ENCODE measurements at places on chromosomes 3 and 15.

DNA sequence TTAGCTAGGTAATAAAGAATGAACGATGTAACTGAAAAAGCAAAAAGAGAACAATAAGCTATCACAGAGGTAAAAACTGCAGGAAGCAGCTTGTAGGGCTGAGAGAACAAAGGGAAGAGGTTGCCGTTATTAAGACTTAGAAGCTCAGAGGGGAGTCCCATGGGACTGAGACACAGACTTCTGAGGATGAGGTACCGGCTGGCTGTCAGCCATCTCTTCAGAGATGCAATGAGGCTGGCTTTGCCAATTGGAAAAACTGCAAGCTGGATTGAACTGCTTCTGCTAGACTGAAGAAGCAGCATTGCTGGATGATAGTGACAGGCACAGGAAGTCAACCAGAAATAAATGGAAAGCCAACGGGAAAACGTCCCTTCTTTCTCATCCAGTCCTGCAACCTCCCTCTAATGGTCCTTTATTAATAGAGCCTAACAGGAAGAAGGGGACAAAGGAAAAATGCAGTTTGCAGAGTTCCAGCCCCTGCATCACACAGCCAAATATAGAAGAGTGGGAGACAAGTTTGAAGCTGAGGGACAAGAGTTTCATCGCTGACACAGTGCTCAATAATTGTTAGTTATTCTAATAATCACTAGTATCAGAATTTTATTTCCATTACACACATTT lies 21.1 kb upstream of the KLHL6 start:
- no peak for DNase-seq

- no peak for DNase-seq
Measured at GRCh38 chr15:72146221-72146620, 28.0 kb downstream of the SENP8 start.

DNA sequence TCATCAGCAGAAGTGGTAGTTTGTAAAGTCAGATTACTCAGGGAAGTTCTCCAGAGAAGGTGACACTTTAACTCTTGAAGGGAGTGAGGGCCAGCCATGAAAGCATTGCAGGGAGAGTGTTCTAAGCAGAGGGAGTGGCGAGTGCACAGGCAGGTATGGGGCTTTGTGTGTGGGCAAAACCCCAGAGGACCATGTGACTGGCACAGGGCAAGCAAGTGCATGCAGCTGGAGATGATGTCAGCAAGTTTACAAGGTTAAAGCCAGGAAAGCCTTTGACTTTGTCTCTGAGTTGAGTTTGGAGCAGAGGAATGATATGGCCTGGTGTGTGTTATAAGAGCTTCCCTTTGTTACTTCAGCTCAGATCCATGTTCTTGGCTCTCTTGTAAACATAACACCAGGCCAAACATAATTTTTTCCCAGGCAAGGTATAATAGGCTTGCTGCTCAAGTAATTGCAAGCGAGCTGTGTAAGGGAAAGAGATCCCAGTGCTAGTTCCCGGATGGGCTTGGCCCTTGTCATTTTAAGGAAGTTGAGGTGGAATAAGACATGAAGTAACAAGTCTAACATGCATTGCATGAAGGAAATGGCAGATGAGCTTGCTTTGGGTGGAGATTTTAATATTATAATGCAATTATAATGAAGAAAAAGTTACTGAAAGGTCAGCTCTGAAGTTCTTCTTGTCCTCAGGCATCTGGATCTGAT lies 341.1 kb upstream of the LRRC3B start:
- no peak for DNase-seq

GRCh38 chr3:28947061-28947460 lies 333.8 kb upstream of the RBMS3 start:
- DNase-seq, result no peak

- no peak for DNase-seq
Measured at GRCh38 chr3:64728994-64729393, 41.2 kb upstream of the ADAMTS9 start.

GRCh38 chr3:51371943-51372557 lies 13.0 kb upstream of the MANF start:
- no peak for DNase-seq

- no peak for DNase-seq
Measured at GRCh38 chr3:69985266-69985665, 14.3 kb upstream of the SAMMSON start.

- no peak for DNase-seq
Measured at GRCh38 chr15:69998541-69999391, 99.0 kb downstream of the TLE3 start.

DNA sequence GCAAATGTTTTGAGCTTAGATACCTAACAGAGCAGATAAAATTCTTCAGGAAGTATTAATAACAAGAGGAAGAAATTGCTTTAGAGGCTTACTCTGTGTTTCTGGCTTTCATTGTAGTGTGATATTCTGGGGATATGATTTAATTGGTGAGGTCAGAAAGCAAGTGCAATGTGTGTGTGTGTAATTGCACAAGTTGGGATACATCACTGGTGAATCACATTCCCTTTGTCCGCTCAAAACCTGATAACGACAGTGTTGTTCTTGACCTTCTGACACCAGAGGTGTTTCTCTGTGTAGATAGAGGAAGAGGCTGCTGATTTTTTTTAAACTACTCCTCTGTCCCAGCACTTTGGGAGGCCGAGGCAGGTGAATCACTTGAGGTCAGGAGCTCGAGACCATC lies 161.1 kb downstream of the CACNA2D3 start:
- no peak for DNase-seq

DNA sequence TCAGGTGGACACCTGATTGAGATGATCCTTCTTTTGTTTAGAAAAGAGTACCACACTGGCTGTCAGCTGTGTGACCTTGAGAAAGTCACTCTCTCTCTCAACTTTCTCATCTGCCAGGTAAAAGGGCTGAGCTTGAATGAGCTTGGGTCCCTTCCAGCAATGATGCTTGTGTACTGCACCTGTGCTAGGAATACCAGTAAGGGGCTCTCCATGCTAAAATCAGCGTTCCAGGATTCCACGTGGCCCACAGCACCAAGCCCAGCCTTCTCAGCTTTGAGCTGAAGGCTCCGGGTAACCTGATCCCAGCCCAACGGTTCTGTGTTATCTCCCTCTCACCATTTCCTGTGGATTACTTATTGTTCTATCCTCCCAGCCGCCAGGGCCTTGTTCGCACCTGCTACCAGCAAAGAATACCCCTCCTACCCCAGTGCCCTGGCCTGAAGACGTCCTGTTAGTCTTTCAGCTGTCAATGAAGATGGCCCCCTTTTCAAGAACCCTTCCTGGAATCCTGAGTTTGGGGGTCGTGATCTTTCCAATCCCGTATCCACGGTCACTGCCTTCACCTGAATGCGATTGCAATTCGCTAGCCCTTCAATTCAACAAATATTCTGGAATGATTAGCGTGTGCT lies 54.2 kb upstream of the CGNL1 start:
- no peak for DNase-seq

GRCh38 chr15:23606226-23606625 lies 40.8 kb downstream of the MKRN3 start:
- DNase-seq, result no peak

DNA sequence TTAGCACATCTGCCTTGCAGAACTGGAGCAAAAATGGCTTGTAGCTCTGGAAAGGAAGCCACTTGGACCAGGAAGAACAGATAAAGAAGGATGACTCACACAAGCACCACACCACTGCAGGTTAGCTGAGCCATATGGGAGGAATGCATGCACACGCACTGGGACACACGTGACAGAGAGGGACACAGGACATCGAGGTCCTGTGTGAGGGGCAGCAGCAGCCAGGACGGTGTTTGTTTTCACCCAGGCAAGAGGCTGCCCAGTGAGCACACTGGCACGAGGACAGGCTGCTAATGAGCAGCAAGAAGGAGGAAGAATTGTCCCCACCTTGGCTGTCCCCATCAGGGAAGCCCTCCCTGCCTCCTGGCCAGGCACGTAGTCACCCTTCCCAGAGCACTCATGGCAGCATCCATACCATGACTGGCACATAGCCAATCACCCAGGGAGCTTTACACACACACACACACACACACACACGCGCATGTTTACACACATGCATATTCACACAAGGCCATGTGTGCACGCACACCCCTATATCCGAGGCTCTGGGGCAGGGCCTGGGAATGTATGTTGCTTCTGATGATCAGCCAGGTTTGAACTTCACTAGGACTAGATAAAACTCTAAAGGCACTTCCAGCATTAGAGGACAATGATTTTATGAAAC lies 24.0 kb upstream of the SPTBN5 start:
- DNase-seq, result no peak

DNA sequence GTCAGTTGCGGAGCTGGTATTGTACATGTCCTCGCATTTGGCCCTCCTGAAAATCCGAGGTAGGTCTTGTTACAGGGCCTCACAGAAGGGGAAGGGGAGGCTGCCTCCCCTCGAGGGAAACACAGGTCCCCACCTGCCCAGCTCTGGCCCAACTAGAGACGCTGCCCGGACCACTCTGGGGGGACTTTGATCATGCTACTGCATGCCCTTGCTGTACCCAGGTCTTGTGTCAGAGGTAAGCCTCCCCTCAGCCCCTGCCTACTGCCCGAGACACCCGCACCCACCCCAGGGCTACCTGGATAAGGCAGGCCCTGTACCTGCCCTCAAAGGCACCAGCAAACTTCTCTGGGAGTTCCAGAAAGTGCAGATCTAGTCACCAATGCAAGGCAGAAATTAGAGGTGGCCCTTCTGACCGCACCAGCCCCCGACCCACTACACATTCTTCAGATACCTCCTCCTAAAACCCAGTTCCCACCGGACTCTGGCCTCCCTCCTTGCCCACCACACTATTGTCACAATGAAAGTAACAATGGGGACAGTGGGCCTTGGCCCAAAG lies 981 bp upstream of the SCAP start:
- no peak for DNase-seq

GRCh38 chr15:60374209-60374608 lies 23.6 kb downstream of the ANXA2 start:
- no peak for DNase-seq

- no peak for DNase-seq
Measured at GRCh38 chr15:57640930-57641682, 49.4 kb downstream of the MYZAP start.

Measured in stimulated activated CD4-positive, alpha-beta T cell treated with anti-CD3 and anti-CD28 coated beads, TNF-alpha, amount 100 ng/mL, for 1 hour (primary cell).